ENCODE measurements at places on chromosomes 2 and 18. TPM values are rescaled to one million over a fixed set of nuclear protein-coding genes. Genes with fewer than 3 reads are reported as not detected.

The TCF23 gene
- total RNA-seq: not detected

The KCNF1 gene
- total RNA-seq: under 0.01 TPM

The GPR39 gene
- total RNA-seq: 2.3 TPM

The MARS2 gene
- 2.3 TPM for total RNA-seq

The KLHL29 gene
- 2.9 TPM for total RNA-seq

The TRIM43B gene
- total RNA-seq: not detected

The PTPN4 gene
- total RNA-seq: 23.1 TPM

The KCNS3 gene
- 3.6 TPM for total RNA-seq

The SIGLEC15 gene
- 1.7 TPM for total RNA-seq

Data from regular cardiac myocyte (primary cell).